ENCODE measurements at places on chromosomes 3 and 15.

- DNase-seq, result no peak
Observed at GRCh38 chr15:52783191-52783829, 6.8 kb downstream of the ONECUT1 start.

GRCh38 chr3:190205739-190206138 lies 85.0 kb upstream of the P3H2 start:
- DNase-seq, result no peak

DNA sequence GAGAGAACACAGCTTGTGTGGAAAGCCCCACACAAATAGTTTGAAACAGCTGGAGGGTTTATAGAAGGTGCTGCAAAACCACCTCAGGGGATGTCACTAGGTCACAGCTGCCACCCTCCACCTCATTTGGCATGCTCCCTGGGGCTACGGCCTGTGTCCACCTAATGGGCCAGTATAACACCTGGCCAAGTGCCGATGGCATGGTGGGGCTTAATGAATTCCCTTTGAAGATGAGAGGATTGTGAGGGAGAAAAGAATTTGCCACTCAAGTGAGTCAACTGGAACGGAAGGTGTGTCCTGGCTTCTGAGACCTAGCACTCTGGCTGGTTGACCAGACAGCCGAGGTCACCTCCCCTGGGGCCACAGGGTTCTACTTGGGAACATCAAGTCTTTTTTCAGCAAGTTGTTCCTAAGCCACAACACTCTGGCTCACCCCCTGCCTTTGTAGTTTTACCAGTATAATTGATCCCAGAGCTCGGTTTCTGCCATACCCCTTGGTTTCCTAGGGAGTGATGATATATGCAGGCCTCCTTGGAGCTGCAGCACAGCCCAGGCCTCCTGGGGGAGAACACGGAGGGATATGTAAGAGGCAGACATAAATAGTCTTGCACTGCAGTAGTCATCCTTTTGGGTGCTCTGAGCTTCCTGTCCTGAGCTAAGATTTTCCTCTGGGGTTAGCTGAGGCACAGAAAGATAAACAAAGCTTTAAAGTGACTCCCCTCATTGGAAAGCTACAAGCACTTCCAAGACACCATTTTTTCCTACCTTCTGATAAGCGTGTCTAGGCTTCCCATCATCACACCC lies 178.2 kb upstream of the LPP start:
- no peak for DNase-seq

DNA sequence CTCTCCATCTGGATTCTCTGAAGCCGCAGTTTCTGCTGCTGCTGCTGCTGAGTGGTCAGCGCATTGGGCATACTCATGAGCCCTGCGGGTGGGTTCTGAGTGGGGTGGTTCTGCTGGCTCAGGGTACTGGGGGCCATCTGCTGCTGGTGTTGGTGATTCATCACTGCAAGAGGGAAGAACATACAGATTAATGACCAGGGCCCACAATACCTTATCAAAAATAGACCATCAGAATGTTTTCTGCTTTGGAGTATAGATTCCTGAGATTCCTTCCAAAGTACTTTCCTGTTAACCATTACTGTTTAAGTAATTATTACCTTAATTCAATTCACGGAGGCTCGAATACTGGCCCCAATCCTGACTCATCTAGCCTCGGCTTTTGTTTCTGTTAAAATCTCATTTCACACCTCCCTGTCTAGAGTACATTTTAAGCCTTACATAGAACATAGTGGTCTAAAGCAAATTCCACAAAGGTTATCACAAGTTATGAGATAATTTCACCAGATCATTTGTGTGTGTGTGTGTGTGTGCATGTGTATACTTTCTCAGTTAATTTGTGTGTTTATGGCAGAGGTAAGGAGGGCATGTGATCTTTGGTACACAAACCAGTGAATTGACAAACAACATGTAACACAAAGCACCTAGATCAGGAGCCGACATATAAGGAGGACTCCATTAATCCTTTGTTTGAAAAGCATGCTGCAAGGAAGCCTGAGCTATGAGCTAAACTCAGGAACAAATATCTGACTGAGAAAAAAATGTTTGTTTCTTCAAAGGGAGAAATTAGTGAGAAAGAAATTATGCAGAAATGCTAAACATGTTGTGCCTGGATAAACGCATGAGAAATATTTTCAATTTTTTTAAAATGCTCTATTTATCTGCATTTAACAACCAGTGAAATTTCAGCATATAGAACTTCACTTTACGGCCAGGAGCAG lies 68.1 kb downstream of the TM4SF4 start:
- DNase-seq, result no peak

DNA sequence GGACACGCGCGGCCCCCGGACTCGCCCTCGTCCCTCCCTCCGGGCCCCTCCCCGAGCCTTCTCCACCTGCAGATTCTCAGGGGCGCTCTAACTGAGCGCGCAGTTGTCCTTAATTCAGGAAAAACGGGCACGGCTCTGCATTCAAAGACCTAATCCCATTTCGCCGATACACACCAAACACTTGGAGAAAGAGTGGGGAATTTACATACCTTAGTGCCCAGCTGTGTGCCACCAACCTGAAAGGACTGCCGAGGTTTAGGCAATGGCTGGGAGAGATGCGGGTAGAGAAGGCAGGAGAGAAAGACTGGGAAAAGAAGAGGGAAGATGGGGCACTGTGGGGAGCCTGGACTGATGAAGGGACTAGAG lies 21.8 kb downstream of the IGDCC3 start:
- DNase-seq, result no peak

- DNase-seq, result no peak
Observed at GRCh38 chr3:197761784-197762183, 12.1 kb downstream of the FYTTD1 start.

- DNase-seq, result no peak
Observed at GRCh38 chr3:135528413-135529015, 437.0 kb upstream of the PPP2R3A start.

GRCh38 chr15:22237891-22238275 lies 157.6 kb downstream of the OR4M2 start:
- no peak for DNase-seq

DNA sequence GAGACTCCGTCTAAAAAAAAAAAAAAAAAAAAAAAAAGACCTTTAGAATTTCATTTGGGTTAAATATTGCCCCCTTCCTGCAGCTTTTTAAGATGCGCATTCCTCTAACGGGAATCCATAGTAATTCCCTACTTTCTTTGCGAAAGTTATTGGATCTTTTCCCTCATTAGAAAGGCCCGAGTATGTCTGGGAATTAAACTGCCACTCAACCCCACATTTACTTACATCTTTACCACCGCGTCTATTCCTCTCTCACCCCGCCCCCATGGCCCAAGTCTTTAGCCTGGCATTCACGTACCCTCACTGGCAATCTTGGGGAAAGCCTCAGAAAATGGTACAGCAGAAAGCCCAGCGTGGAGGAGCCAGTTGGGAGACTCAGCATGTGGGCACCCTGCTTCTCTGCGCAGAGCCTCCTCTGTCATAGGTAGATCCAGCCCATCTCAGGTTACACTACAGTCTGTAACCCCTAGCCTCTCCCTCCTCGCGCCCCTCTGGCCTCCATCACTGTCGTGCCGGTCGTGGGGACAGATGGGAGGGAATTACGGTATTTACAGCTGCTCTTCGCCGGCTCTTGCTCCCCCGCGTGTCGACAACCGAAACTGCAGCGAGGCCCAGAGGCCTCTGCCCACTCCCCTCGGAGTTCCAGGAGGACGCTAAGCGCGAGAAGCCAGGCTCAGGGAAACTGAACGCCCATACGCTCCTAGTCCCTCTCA lies 6.4 kb upstream of the ANKDD1A start:
- DNase-seq, result peak; percentile 78

DNA sequence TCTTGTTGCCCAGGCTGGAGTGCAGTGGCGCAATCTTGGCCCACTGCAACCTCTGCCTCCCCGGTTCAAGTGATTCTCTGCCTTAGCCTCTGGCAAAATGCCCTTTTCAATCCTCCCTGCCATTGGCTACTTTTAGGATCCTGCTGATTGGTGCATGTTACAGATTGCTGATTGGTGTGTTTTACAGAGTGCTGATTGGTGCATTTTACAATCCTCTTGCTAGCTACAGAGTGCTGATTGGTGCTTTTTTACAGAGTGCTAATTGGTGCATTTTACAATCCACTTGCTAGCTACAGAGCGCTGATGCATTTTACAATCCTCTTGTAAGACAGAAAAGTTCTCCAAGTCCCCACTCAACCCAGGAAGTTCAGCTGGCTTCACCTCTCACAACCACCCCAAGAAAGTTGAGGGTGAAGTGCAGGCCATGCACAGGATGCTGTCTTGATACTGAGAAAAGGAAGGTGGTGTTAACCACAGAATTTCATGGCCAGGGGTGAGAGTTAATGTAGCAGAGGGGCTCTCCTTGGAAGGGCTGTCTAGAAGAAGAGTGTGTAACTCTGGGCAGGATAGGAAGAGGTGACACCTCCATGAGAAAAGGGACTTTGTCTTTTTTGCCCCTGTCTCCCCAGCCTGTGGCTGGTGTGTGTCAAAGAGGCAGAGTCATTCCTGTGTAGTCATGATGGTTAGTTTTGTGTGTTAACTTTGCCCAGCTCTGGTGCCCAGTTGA lies 145.9 kb downstream of the APBA2 start:
- DNase-seq, result no peak

DNA sequence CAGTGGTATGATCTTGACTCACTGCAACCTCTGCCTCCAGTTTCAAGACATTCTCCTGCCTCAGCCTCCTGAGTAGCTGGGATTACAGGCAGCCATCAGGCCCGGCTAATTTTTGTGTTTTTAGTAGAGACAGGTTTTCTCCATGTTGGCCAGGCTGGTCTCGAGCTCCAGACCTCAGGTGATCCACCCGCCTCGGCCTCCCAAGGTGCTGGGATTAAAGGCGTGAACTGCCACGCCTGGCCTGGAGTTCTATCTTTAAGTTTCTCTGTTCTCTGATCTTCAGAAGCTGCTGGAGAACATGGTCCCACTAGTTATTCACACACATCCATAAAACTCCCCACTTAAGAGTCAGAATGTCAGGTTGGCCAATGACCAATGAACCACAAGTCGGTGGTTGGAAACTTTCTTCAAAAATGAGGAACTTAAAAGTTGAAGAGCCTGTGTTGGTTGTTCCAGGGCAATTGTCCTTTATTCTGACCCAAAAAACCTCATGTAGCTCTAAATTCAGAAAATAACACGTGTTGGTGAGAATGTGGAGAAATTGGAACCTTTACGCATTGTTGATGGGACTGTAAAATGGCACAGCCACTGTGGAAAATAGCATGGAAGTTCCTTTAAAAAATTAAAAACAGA lies 55.9 kb upstream of the PIK3CB start:
- DNase-seq, result peak; percentile 36

DNA sequence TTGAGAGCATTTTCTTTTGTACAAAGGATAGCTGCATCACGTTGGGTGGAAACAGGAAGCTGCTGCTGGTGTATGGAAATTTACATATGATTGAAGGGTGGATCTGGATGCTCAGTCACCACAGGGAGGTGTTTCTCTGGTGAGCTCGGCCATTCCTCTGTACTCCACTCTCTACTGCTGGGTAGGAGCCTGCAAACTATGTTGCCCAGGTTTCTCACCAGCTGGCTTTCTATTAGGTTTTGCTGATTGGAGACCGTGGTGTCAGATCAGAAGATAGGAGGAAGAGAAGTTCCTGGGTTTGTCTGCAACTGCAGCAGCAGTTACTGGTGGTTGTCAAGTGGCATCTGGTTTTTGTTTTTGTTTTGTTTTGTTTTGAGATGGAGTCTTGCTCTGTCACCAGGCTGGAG lies 61.7 kb downstream of the TAMM41 start:
- peak; percentile 9 for DNase-seq

DNA sequence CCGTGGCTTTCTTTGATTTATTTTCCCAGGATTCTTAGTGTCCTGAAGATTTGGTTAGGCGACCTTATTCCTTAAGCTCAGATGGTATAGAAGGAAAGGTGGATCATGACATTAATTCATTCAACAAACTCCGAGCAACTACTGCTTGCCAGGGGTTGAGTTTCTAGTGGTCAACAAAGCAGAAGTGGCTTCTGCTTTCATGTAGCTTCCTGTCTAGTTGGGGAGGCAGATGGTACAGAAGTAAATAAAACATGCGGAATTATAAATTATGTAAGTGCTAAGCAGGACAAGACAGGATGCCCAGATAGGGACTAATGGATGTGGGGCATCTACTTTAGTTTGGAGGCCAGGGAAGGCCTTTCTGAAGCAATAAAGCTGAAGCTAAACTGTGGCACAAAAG lies 15.6 kb downstream of the EEFSEC start:
- DNase-seq, result no peak

- DNase-seq, result no peak
Observed at GRCh38 chr3:41176596-41176995, 22.7 kb upstream of the CTNNB1 start.

GRCh38 chr15:41851167-41851523 lies 12.5 kb downstream of the PLA2G4B start:
- DNase-seq, result no peak

DNA sequence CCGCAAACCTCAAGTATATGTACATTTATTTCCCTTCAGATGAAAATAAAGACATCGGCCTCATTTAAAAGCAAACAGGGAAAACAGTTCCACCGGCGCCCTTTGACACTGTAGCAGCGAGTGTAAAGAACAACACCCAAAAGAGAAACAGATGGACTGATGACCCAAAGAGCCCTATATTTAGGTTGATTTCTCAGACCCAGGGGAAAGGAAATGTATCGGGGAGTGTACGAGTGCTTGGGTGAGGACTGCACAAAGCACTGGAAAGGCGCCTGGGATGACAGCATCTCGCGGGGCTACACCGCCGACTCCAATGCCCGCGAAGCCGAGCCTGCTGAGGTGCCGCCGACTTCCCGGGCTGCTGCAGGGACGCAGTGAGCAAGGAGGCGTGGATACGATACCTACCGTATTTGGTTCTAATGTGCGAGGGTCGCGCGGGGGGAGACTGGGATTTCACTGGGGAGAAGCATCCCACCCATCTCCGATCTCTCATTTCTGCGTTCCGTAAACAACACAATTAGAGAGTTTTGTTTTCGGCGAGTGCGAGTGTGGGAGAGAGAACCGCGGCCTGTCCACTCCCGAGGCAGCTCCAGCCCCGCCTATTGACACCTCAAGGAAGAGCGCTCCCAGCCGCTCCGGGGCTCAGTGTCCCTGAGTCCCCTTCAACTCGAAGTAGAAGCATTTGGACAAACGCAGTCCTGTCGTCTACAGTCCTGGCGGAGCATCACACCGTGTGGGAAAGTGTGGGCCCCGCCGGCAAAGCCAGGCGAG lies 2.0 kb downstream of the MECOM start:
- DNase-seq, result no peak

- DNase-seq, result no peak
Observed at GRCh38 chr3:66256806-66257205, 36.0 kb downstream of the SLC25A26 start.

GRCh38 chr3:46206282-46207015 lies 1.7 kb downstream of the CCR1 start:
- DNase-seq, result no peak

DNA sequence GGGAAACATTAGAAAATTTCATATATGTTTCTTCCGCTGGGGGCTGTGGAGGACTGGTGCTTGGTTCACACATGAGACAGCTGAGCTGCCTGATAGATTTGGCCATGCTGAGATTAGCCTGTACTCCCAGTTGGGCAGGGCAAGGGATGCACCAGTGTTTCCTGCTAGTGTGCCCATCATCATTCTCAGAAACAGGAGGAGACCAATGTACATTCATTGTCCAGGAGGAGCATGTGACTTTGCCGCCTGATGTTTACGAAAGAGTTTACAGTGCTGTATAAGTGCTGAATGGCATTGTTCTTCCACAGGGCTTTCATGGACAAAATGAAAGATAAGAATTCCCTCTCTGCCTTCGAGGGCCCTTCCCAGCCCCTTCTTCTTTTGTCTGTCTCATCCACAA lies 311.1 kb upstream of the THBS1 start:
- no peak for DNase-seq

GRCh38 chr15:97991972-97992541 lies 31.6 kb downstream of the ARRDC4 start:
- DNase-seq, result no peak

All from CD4-positive, alpha-beta T cell treated with Interleukin-1 beta for 1 hour (primary cell).